GM12891 (cell line): ENCODE measurements at places on chromosomes 12 and 14.

DNA sequence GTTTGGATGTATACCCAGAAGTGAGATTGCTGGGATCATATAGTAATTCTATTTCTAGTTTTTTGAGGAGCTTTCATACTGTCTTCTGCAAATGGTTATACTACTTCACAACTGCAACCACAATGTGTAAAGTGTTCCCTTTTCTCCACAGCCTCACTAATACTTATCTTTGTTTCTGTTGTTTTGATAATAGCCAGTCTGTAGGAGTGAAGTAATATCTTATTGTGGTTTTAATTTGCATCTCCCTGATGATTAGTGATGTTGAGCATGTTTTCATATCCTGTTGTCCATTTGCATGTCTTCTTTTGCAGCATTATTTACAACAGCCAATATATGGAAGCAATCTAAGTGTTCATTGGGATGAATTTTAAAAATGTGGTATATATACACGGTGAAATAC, 29.9 kb downstream of the GABARAPL1 start:
- no peak for DNase-seq

- no peak for DNase-seq
These were observed 60.9 kb upstream of the NID2 start for GRCh38 chr14:52129721-52130120.

GRCh38 chr12:19895246-19896020, 456.1 kb downstream of the AEBP2 start:
- no peak for DNase-seq

GRCh38 chr12:22283006-22283506, 51.5 kb downstream of the ST8SIA1 start:
- no peak for DNase-seq
